ENCODE measurements at places on chromosomes 2 and 18. TPM values are rescaled to one million over a fixed set of nuclear protein-coding genes. Genes with fewer than 3 reads are reported as not detected.

- no peak overlapping the region for H3K4me3 ChIP-seq
- no peaks in the 10 kb centered on the region for H3K4me1 ChIP-seq
- DNase-seq, result no peak
- H3K27me3 ChIP-seq, result no peaks in the 10 kb centered on the region
- H3K36me3 ChIP-seq, result no peaks in the 10 kb centered on the region
These were observed 183.5 kb downstream of the HNMT start for GRCh38 chr2:138147796-138148195.

DNA sequence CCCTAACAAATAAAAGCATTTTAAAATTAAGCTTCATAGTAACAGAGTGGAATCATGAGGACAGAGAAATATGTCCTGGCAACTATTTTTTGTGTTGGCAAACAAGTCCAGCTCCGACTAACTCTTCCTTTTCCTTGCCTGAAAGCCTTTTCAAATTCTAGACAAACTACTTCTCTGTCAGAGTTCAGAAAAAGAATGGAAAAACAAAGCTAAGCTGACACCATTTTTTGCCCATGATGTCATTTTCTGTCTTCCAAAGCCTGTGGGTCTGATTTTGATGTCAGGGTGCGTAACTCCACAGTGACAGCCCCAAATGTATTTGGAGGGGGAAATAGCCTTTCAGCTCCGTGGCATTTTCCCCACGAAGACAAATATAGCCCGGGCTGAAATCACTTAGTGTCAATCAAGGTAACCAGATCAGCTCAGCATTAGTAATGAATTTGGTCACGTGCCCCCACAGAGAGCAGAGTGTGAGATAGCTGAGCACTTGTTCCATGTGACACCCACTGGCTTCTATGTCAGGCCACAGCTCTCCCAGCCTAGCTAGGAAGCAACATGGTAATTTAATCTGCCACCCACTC lies 233.0 kb upstream of the SIX2 start:
- H3K27ac ChIP-seq, result no peak overlapping the region
- H3K4me1 ChIP-seq, result no peaks in the 10 kb centered on the region
- H3K36me3 ChIP-seq, result no peaks in the 10 kb centered on the region

- H3K4me1 ChIP-seq, result no peaks in the 10 kb centered on the region
- H3K36me3 ChIP-seq, result no peaks in the 10 kb centered on the region
- H3K4me3 ChIP-seq, result no peak overlapping the region
These were observed 305.5 kb downstream of the PTPRM start for GRCh38 chr18:7872569-7872968.

- no peak for DNase-seq
- H3K27me3 ChIP-seq, result no peaks in the 10 kb centered on the region
- H3K4me3 ChIP-seq, result no peak overlapping the region
- H3K36me3 ChIP-seq, result no peaks in the 10 kb centered on the region
- no peaks in the 10 kb centered on the region for H3K4me1 ChIP-seq
- no peak overlapping the region for H3K27ac ChIP-seq
These were observed 134.5 kb downstream of the GALNT14 start for GRCh38 chr2:31003749-31004148.

DNA sequence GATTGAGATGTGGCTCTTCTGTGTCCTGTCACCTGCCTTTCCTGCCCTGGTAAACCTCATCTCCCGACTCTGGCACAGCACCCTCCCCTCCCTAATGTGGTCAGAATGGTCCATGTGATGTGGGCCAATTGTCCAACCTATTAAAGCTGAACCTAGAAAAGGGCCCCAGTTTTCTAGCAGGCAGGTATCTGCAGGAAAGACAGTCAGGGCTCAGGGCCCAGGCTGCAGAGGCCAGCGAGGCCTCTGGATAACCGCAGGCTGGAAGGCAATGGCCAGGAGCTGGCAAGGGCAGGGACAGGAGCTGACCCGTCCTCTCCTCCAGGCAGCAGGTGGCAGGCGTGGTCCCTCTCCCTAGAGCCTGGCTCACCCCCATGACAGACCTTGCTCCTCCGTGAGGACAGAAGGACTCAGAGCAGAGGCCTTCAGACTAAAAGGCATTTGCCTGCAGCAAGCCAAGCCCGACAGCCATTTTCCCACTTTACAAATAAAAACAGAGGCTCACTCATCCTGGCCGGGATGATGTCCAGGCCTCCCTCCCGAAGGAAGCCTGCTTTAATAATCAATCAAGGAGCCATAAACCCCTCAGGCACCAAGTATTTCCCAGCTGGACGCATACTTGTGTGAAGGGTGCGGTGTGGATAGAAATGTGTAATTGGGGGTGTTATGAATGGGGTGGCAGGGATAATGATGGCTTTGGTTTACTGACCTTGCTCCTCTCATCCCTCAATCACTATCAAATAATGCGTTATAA lies 107.1 kb downstream of the TWIST2 start:
- no peaks in the 10 kb centered on the region for H3K4me1 ChIP-seq
- H3K36me3 ChIP-seq, result no peaks in the 10 kb centered on the region
- H3K4me3 ChIP-seq, result no peak overlapping the region
- peak; percentile 56 for DNase-seq
- no peak overlapping the region for H3K27ac ChIP-seq
- no peaks in the 10 kb centered on the region for H3K27me3 ChIP-seq

GRCh38 chr2:232689152-232689910 lies 7.8 kb upstream of the GIGYF2 start:
- no peak overlapping the region for H3K27ac ChIP-seq
- DNase-seq, result no peak
- H3K36me3 ChIP-seq, result no peaks in the 10 kb centered on the region
- H3K27me3 ChIP-seq, result no peaks in the 10 kb centered on the region
- no peaks in the 10 kb centered on the region for H3K4me1 ChIP-seq

DNA sequence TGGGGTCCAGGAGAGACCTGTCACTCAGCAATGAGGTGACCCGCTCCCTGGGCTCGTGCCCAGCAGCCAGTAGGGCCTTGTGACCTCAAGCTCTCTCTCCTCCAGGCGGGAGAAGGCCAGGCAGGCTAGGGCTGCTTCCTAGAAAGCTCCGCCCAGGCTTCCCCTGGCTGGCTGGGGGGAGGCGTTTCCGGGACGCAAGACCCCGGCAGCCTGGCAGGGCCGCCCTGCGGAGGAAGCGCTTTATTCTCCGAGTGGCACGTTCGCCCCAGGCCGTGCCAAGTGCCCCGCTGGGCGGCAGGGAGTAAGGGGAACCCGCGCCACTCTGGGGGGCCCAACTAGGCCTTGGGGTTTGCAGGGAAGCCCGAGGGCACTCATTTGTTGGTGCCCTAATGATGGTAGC lies 21.2 kb upstream of the EPAS1 start:
- peak; percentile 85 for DNase-seq
- H3K4me3 ChIP-seq, result no peak overlapping the region
- no peak overlapping the region for H3K27ac ChIP-seq
- H3K36me3 ChIP-seq, result no peaks in the 10 kb centered on the region
- H3K27me3 ChIP-seq, result no peaks in the 10 kb centered on the region

- H3K4me1 ChIP-seq, result no peaks in the 10 kb centered on the region
- H3K36me3 ChIP-seq, result peaks cover 2% of the 10 kb centered on the region
- no peak overlapping the region for H3K4me3 ChIP-seq
- no peak overlapping the region for H3K27ac ChIP-seq
- no peak for DNase-seq
These were observed 255.2 kb upstream of the RASGRP3 start for GRCh38 chr2:33221046-33221784.

DNA sequence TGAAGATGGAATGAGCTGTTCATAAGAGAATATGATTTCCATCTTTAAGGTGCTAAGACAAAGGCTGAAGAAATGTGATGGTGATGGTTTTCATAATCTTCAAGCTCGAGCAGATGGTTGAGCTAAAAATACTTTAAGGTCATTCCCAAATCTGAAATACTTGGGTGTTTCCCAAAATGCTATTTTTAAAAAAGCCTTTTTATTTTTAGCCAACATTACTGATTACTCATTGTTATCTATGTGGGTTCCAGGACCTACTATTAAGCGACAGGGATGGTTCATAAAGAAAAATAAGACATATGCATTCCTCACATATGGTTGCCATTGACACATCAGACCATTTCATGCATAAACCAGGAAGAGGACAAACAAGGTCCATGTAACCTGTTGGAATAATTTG lies 298.5 kb downstream of the PLCL1 start:
- H3K4me3 ChIP-seq, result no peak overlapping the region
- no peak overlapping the region for H3K27ac ChIP-seq
- H3K36me3 ChIP-seq, result no peaks in the 10 kb centered on the region
- H3K4me1 ChIP-seq, result no peaks in the 10 kb centered on the region

DNA sequence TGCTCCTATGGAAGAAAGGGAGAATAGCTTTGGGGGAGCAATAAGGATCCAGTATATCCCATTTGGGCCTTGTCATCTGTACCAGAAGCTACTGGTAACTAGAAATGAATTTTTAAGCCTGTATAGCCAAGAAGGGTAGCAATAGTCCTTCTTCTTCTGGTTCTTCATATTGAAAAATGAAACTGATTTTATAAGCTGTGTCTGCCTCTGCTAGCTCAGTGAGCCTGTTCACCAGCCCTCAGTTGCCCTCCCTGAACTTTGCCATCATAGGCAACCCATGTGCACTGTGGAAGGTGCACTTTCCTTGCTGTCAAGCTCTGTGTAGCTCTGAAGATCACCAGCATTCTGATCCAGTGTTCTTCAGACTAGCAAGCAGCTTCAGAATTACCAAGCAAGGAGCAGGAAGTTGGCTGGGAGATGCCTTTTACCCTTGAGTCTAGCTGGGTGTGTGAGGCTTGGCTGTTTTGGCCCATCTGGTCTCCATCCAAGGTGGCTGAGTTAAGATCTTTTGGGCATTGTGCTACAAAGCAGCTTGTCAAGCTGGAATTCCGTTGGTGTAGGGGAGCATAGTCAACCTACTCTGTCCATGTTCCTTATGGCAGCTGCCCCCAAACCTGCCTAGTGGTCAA lies 55.8 kb upstream of the MGAT5 start:
- no peak overlapping the region for H3K4me3 ChIP-seq
- H3K36me3 ChIP-seq, result no peaks in the 10 kb centered on the region
- H3K4me1 ChIP-seq, result peaks cover 3% of the 10 kb centered on the region
- no peak overlapping the region for H3K27ac ChIP-seq
- no peak for DNase-seq

DNA sequence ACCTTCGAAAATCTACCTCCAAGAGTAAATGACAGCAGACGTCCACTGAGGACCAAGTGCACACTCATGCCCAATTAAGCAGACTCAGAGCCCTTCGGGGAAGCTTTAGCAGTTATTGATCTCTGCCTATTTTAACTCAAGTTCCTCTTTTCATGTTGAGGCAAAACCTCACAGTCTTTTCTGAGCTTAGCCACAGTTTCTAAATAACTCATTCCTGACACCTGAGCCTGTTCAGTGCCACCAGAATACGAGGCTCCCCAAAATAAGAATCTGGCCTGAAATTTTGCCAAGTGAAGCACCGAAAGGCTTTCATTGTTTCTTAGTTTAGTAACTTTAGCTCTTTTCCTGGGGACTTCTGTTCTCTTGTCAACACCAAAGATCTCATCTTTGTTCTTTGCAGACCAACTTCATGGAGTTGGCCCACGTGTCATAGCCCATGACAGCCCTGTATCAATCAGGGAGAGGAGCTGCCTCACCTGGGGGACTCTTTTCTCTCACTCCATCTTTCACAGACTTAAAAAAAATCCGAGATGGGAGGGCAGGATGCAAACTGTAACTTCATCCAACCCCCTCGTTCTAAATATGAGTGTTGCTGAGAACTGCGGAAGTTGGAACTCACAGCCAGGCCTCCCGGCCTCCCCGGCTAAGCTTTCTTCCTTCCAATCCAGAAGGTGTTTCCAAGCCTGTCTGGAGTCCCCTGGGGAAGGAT lies 22.2 kb downstream of the INPP5D start:
- H3K27me3 ChIP-seq, result no peaks in the 10 kb centered on the region
- H3K4me3 ChIP-seq, result no peak overlapping the region
- no peak overlapping the region for H3K27ac ChIP-seq
- no peak for DNase-seq

GRCh38 chr2:119748135-119748534 lies 11.6 kb upstream of the PTPN4 start:
- no peak overlapping the region for H3K4me3 ChIP-seq
- no peak for DNase-seq
- H3K4me1 ChIP-seq, result 0 out of 2 replicates have a peak, but pooled peaks cover 2% of the 10 kb centered on the region
- H3K27me3 ChIP-seq, result no peaks in the 10 kb centered on the region
- no peaks in the 10 kb centered on the region for H3K36me3 ChIP-seq
- H3K27ac ChIP-seq, result no peak overlapping the region

DNA sequence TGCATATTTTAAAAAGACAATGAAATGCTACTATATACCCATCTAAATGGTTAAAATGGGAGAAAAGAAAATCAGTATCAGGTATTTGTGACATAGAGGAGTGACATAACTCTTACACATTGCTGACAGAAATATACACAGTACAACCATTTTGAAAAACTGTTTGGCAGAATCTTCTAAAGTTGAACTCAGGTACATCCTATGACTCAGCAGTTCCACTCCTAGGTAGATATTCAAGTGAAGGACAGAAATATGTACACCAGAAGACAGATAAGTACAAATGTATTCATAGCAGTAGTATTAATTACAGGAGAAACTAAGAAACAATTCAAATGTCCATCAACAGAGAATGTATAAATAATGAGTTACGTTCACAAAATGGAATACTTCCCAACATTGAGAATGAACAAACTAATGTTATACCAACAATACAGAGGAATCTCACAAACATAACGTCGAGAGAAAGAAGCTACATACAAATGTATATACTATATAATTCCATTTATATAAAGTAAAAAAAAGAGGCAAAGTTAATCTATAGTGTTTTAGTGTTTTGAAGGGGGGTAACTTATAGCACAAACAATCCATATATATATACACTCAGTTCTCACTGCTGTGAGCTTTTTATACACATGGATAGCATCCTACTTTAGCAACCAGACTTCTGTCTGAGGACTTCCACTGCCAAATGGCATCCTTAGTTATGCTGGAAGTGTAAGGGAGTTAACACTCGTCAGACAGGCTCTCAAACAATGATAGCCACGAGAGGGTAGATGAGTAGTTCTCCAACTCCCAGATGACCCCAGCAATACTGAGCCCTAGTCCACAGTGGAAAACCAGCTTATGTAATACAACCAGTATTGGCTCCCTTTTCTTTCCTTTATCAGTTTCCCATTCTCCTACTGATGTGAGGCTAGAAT lies 172.5 kb downstream of the NBAS start:
- no peaks in the 10 kb centered on the region for H3K36me3 ChIP-seq
- H3K27me3 ChIP-seq, result no peaks in the 10 kb centered on the region
- no peaks in the 10 kb centered on the region for H3K4me1 ChIP-seq
- no peak overlapping the region for H3K27ac ChIP-seq
- H3K4me3 ChIP-seq, result no peak overlapping the region
- no peak for DNase-seq

DNA sequence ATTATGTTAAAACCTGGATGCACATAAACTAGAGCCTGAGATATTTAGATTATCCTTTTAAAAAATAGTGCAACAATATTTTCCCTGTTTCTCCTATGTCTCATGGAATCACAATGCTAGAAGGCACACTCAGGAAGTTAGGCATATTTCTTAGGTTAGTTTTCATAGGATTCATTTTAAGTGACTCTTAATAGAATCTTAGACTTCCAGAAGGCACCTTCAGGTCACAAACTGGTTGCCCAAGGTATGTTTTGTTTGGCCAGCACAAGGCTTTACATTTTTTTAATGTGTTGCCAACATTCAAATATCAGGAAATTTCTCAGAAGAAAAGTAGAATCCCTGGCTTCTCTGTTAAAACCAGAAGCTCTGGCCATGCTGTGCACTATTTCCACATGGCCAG lies 129.3 kb downstream of the LNPK start:
- H3K36me3 ChIP-seq, result no peaks in the 10 kb centered on the region
- no peak overlapping the region for H3K27ac ChIP-seq
- DNase-seq, result no peak
- no peak overlapping the region for H3K4me3 ChIP-seq

G6PC2 gene
- total RNA-seq, result not detected

RNF125 gene
- 9.4 TPM for total RNA-seq

RAMP1 gene
- total RNA-seq, result 0.63 TPM

ECEL1 gene
- 8.2 TPM for total RNA-seq

OBSL1 gene
- total RNA-seq, result 140 TPM

TNFRSF11A gene
- 7.8 TPM for total RNA-seq

FBXO15 gene
- total RNA-seq, result 0.48 TPM
